ENCODE measurements at places on chromosomes 3 and 15. TPM values are rescaled to one million over a fixed set of nuclear protein-coding genes. Genes with fewer than 3 reads are reported as not detected.

GABRA5 gene
- total RNA-seq: not detected

KIF15 gene
- 13.8 TPM for total RNA-seq

COL8A1 gene
- 81.4 TPM for total RNA-seq

KLF15 gene
- 0.27 TPM for total RNA-seq

CASR gene
- not detected for total RNA-seq

XCR1 gene
- not detected for total RNA-seq

TMEM207 gene
- not detected for total RNA-seq

TEX55 gene
- total RNA-seq: not detected

LEO1 gene
- total RNA-seq: 26.2 TPM

SLC49A4 gene
- total RNA-seq: 7.5 TPM

CSPG5 gene
- not detected for total RNA-seq

CNTN3 gene
- not detected for total RNA-seq

SPATA12 gene
- 0.13 TPM for total RNA-seq

SNURF gene
- total RNA-seq: 8.0 TPM

CHST13 gene
- not detected for total RNA-seq

CD96 gene
- total RNA-seq: not detected

CFAP100 gene
- total RNA-seq: not detected

PIGZ gene
- 4.6 TPM for total RNA-seq

MYLK gene
- total RNA-seq: 92.5 TPM

CHRNA7 gene
- 0.73 TPM for total RNA-seq

PLD1 gene
- total RNA-seq: 36.4 TPM

C2CD4A gene
- not detected for total RNA-seq

FOXB1 gene
- not detected for total RNA-seq

TRIM69 gene
- 17.3 TPM for total RNA-seq

ATP10A gene
- total RNA-seq: not detected

Data from mammary microvascular endothelial cell (primary cell).